SHP77 treated with DMSO at 0.1 percent for 48 hours (cell line): ENCODE measurements at places on chromosomes 4 and X.

- no peak for DNase-seq
Measured at GRCh38 chr4:4491396-4491893, 50.4 kb downstream of the STX18 start.

DNA sequence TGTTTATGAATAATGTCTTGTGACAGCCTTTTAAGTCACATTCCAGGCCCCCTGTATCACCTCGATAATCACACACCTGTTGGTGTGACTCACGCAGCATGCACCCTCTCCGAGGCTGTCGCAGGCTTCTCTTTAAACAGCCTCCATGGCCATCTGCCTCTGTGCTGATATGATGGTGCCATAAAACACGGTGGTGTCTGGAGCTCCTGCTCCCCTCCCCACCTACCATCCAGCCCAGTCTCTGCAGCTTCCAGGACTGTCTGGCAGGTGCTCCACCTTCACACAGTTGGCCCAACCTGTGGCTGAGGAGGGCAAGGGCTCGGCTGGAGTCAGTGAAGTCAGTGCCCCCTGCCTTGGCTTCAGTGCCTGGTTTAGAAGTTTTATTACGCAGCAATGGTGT, 173.8 kb upstream of the RPL34 start:
- peak; percentile 11 for DNase-seq

- DNase-seq: no peak
Measured at GRCh38 chrX:6449946-6450345, 85.0 kb downstream of the VCX3A start.

- no peak for DNase-seq
Measured at GRCh38 chrX:96424007-96424406, 260.6 kb upstream of the DIAPH2 start.

- DNase-seq: no peak
Measured at GRCh38 chr4:186700746-186701145, 22.9 kb downstream of the FAT1 start.

DNA sequence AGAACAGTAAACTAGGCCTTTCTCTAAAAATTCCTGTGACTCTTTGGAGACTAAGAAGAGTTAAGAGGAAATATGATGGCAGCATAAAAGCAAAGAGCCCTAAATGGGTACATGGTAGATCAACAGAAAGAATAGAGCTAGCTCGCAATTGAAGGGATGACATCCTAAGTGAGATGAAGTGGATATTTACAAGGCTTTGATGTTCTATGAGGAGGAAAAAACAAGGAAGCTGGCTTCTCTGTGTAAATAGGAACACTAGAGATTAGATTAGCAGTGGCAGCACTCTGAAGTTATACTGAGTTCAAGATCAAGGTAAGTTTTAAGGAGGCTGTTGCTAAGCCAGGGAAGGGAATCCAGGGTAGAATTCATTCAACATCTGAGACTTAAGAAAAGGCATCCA, 73.1 kb upstream of the MBNL3 start:
- DNase-seq: no peak

DNA sequence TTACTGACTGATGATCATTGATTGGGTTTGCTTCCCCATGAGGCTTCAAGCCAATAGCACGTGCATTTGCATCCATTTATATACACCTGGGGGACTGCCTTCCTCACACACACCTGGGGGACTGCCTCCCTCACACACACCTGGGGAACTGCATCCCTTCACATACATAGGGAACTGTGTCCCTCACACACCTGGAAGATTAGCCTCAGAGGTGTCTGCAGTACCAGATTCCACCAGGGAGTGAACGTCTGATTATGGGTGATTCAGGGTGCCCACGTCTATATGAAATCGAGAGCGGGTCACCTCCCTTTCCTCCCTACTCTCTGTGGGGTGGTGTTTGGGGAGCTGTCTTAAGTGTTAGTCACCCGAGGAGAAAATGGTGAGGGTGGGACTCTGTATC, 16.9 kb downstream of the CD99 start:
- DNase-seq: no peak

GRCh38 chr4:1403177-1403583, 3.1 kb downstream of the NKX1-1 start:
- no peak for DNase-seq

- no peak for DNase-seq
Measured at GRCh38 chr4:25857403-25857802, 5.4 kb downstream of the SEL1L3 start.

- no peak for DNase-seq
Measured at GRCh38 chr4:54077812-54078211, 13.4 kb upstream of the CHIC2 start.

- DNase-seq: no peak
Measured at GRCh38 chr4:76058888-76059426, 15.6 kb upstream of the ART3 start.

DNA sequence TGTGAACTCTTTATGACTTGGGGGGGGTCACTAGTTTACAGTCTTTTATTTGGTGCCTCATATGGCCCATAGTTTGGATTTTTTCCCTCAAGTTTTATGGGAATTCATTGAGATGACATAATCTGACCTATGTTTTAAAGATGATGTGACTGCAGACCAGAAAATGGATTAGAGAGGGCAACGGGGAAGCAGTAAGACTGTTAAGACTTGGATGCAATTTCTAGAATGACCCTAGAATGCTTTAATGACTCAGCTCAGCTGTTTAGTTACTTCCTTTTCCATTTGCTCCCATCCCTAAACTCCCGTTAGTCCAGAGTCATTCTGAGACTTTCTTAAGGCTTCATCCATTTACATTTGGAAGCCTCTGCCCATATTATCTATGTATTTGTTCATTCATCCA, 59.9 kb upstream of the PDGFRA start:
- DNase-seq: no peak

DNA sequence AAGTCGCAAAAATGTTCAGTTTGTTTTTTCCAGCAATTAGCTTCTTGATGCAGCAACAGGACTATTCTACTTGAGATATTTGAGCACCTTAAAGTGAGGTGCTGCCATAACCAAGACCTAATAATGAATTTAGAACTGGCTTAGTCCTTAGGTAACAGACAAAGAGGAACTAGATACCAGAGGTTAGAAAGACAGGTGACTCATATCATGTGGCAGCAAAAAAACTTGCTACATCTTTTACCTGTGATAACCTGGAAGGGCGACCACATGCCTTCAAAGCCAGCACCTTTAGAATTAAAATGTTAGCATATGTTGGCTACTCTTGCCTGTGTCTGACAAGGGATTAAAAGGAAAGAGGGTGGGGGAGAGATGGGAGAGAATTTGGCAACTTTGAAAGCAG, 90.4 kb downstream of the ARHGAP6 start:
- DNase-seq: no peak

DNA sequence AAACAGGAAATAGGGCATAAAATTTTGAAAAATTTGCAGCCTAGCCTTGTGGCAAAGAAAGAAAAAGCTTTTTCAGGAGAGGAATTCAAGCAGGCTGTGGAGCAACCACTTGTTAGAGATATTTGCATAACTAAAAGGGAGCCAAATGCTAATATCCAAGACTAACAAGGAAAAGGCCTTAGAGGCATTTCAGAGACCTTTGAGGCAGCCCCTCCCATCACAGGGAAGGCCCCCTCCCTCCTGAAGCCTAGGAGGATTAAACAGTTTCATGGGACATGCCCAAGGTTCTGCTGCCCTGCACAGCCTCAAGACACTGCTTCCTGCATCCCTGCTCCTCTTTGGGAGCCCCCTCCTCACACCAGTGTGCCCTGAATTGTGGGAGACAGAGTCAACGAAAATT, 275.4 kb upstream of the SFRP2 start:
- no peak for DNase-seq

DNA sequence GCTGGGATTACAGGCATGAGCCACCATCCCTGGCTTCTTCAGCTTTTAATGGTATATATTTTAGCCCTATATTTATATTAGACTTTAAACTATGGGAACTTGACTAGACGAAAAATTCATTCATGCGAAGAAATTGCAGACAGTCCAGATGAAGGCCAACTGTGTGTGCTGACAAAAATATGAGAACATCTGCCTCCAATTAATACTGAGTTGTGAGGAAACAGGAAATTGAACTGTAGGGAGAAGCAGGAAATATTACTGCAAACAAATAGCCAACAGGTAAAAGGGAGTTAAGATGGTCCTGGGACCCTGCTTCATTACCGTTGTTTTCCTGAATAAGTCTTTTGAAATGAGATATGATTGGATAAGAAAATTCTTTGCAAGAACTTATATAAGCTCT, 26.3 kb downstream of the MGARP start:
- no peak for DNase-seq
